Epithelial cell of alveolus of lung (primary cell): ENCODE measurements at places on chromosomes 11 and 22. TPM values are rescaled to one million over a fixed set of nuclear protein-coding genes. Genes with fewer than 3 reads are reported as not detected.

Gene CARNS1
- 0.88 TPM in 1 of 2 replicates, not detected in the other for total RNA-seq

Gene PDE2A
- 0.24 and 3.4 TPM in 2 replicates for total RNA-seq

Gene TESMIN
- total RNA-seq = 1.3 TPM in 2 replicates

Gene OR10G6
- not detected in 2 replicates for total RNA-seq

Gene KDM4E
- not detected in 2 replicates for total RNA-seq

Gene SCGB1A1
- total RNA-seq = not detected in 2 replicates

Gene CYB561A3
- 51.8 and 72.4 TPM in 2 replicates for total RNA-seq

Gene ESAM
- 2.2 and 5.6 TPM in 2 replicates for total RNA-seq

Gene MAPK8IP2
- 0.24 and 0.26 TPM in 2 replicates for total RNA-seq

Gene A4GALT
- total RNA-seq = 14.6 and 33.6 TPM in 2 replicates

Gene DCDC1
- 0.08 TPM in 1 of 2 replicates, not detected in the other for total RNA-seq

Gene HBG2
- 1.2 TPM in 1 of 2 replicates, not detected in the other for total RNA-seq

Gene TEX54
- total RNA-seq = not detected in 2 replicates

Gene MAPK11
- total RNA-seq = 1.4 and 8.0 TPM in 2 replicates

Gene SMTNL1
- total RNA-seq = not detected in 2 replicates

Gene SH3BP1
- total RNA-seq = 21.2 and 25.3 TPM in 2 replicates

Gene OR2D2
- 0.32 TPM in 1 of 2 replicates, not detected in the other for total RNA-seq

Gene CCDC34
- 4.3 and 6.3 TPM in 2 replicates for total RNA-seq

Gene DBX1
- not detected in 2 replicates for total RNA-seq

Gene TSPAN18
- 0.88 and 1.2 TPM in 2 replicates for total RNA-seq

Gene ZP1
- 1.6 and 3.1 TPM in 2 replicates for total RNA-seq

Gene MS4A4E
- total RNA-seq = not detected in 2 replicates

Gene CCDC89
- total RNA-seq = 2.7 and 2.8 TPM in 2 replicates

Gene MYO18B
- 1.6 TPM in 1 of 2 replicates, not detected in the other for total RNA-seq
